ENCODE measurements at places on chromosomes 3 and 15.

GRCh38 chr3:188219147-188219546 is 65.2 kb downstream of the LPP start:
- DNase-seq, result no peak

GRCh38 chr3:43156812-43157455 is 51.1 kb upstream of the POMGNT2 start:
- no peak for DNase-seq

DNA sequence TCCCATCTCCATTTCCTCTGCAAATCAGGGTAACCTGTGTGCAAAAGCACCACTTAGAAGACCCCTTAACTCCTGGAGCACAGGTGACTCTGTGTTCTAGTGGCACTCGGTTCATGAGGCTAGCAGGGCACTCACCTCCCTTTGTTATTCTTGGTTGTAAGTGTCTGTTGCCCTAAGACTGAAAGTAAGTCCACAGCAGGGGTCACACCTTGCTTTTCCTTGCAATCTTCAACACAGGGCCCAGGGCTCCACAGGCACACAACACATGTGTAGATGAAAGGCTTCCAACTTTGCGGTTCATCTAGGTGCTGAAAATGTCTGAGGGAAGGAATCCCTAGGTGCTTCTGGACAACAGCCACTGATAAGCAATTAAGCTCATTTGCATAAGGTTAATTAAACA is 2.9 kb downstream of the RNU6-1 start:
- no peak for DNase-seq

- DNase-seq, result no peak
Measured at GRCh38 chr3:47813551-47814177, 10.7 kb downstream of the DHX30 start.

DNA sequence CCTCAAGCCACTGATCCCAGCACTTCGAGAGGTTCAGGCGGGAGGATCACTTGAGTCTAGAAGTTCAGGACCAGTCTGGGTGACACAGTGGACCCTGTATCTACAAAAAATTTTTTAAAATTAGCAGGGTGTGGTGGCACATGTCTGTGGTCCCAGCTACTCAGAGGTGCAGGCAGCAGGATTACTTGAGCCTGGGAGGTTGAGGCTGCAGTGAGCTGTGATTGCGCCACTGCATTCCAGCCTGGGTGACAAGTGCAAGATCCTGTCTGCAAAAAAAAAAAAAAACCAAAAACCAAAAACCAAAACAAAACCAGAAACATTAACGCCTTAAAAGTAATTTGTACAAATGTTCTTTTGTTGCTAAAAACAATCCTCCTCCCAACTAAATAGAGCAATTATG is 27.9 kb upstream of the SLC12A8 start:
- no peak for DNase-seq

DNA sequence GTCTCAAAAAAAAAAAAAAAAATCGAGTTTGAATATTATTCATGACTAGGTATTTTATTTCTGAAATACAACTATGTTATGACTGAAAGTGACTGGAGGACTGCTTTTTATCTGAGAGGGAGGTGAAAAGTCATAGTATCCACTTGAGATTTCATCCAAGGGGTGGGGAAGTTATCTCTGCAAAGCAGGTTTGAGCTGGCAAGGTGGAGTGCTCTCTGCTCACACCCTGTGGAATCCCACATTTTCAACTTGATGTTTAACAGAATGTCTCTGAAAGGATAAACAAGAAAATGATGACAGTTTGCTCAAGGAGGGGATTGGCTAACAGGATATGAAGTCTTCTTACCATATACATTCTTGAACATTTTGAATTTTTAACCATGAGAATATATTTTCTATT is 27.3 kb upstream of the SEC62 start:
- no peak for DNase-seq

- no peak for DNase-seq
Measured at GRCh38 chr15:62606376-62607113, 436.0 kb upstream of the TPM1 start.

DNA sequence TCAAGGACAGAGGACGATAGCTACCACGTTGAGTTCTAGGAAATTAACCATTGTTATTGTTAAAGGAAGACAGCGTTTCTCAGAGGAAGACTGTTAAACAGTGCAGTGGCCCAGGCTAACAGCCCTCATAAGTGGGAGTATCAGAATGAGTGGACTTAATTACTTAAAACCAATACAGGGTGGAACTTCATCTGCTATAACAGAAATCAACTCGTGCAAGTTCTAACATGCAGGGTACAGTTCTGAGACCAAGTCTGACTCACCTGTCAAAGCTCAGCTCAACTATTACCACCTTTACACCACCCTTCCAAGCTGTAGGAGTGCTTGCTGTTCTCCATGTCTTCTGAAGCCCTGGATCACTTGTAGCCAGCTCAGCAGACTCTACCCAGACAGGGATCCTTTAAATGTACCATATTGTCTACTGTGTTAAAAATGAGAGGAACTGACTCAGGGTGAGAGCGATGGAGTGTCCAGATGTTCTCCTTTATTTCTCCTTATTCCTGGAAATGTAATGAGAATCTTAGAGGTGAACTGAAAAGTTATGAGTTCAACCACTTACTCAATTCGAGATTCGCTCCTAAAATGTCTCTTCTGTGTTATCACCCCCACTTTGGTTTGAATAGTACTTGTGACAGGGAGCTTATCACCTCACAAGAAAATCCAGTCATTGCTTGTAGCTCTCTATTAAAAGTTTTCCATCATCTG is 26.5 kb downstream of the CD86 start:
- no peak for DNase-seq

- peak; percentile 47 for DNase-seq
Measured at GRCh38 chr3:52679199-52679538, 6.5 kb downstream of the PBRM1 start.
